ENCODE measurements at places on chromosomes 6 and 20.

DNA sequence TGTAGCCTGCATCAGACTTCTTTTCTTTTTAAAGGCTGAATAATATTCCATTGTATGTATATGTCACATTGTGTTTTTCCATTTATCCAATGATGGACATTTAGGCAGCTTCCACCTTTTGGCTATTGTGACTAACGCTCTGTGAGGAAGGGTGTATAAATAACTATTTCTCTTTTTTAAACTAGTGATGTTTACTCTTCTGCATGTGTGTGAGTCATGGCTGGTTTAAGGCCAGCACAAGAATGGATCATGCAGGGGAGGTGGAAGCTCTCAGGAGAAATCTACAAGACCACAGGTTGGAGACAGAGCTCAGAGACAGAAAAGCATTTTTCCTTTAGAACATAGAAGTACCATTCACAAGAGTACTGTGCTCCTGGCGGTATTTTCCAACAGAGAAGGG lies 307.2 kb downstream of the SOX4 start:
- no peak for DNase-seq

- peak; percentile 99 for DNase-seq
Measured at GRCh38 chr6:26043384-26044139, 43.7 kb upstream of the HFE start.

DNA sequence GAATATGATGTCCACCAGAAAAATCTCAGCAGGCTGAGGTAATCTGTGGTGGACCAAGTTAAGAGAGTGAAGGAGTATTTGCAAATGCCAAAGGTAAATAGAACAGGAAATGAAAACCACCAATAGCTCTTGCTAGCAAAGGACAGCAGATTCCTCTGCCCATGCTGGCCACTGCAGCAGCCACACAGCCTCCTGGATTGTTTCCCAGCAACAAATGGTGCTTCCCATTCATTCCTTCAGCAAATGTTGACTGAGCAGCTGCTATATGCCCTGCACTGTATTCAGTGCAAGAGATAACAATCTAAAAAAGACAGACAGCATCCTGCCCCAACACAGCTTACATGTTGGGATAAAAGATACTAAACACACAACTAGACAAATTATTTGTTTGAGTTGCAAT lies 11.0 kb downstream of the ROS1 start:
- no peak for DNase-seq

- no peak for DNase-seq
Measured at GRCh38 chr6:112437058-112437457, 89.9 kb downstream of the RFPL4B start.
